ENCODE measurements at places on chromosomes 3 and 15.

- no peak for DNase-seq
These were observed 104.2 kb downstream of the FBXL22 start for GRCh38 chr15:63701365-63701764.

DNA sequence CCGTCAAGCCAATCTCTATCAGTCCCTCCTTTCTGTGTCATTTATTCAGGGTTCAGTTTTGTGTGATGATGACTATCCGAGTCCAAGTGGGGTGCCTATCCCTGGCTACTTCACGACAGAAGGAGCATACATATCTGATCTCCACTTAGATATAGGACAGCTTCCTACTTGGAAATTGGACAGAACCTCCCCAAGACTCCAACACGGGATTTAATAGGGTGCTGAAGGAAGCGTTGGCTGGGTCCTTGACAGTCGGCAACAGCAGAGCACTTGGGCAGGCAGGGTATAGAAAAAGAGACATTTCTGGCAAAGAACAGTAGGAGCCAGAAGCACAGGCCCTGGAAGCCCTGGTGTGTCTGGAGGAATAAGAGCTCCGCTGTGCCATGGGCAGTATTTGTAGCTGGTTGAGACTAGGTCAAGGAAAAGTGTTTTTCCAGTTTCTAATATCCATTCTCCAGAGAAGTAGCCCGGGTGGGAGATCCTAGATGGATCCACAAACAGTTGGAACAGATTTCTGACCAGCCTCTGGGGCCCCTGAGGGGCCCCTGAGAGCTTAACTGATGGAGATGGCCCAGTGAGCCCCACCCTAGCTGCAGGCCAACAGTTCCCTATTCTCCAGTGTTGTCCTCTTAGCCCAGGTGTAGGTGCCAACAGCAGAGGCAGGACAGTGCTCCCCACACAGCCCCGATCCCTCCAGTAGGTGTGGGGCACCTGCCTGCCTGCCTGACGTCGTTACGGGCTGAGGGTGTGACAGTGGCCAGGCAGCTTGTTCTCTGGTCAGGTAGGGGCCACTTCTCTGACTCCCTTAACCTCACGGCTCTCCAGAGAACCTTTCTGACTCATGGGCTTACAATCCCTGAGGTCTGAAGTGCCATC lies 130.8 kb downstream of the CHCHD6 start:
- DNase-seq, result no peak

DNA sequence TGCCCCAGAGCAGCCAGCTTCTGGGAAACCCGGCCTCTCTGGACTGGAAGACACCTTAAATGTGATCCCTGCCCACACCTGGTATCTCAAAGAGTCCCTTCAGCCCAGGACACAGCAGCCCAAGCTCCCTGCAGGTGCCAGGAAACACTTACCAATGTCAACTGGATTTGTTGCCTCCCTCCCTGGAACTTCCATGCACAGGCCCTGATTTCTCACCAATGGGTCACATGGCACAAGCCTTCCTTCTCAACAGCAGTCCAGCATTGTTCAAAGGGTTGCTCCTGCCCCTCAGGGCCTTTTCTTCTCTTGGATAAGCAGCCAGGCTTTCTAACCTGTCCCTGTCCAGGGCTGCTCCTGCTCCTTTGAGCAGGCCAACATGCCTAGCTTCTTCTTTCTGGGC lies 31.6 kb downstream of the ANP32A start:
- DNase-seq, result no peak

- DNase-seq, result peak; percentile 71
These were observed 6.3 kb upstream of the BHLHE40 start for GRCh38 chr3:4972652-4973643.

DNA sequence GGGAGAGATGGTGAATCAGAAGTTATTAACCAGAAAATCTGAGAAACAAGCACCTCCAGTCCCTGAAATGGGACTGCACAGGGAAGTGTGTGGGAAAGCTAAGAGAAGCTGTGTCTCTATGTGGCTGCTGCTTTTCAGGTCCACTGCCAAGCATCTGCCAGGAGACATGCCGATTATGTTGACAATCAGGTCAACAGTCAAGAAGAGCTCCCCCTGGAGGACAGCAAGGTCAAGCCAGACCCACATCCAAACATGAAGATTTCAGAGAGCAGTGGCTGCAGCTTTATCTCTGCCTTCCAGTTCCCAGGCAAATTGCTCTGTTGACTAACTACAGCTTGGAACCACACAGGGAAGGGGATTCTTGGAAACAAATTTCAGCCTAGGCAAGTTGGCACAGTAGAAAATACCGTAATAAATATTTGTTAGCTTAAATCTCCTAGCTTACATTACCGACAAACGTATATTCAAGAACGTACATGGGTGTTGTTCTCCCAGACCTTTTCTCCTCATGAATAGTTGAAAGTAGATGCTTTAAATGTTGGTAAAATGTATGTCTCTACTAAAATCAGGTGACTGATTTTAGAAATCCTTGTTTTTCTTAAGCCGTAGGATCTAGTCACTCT lies 394.5 kb upstream of the RARB start:
- peak; percentile 64 for DNase-seq

DNA sequence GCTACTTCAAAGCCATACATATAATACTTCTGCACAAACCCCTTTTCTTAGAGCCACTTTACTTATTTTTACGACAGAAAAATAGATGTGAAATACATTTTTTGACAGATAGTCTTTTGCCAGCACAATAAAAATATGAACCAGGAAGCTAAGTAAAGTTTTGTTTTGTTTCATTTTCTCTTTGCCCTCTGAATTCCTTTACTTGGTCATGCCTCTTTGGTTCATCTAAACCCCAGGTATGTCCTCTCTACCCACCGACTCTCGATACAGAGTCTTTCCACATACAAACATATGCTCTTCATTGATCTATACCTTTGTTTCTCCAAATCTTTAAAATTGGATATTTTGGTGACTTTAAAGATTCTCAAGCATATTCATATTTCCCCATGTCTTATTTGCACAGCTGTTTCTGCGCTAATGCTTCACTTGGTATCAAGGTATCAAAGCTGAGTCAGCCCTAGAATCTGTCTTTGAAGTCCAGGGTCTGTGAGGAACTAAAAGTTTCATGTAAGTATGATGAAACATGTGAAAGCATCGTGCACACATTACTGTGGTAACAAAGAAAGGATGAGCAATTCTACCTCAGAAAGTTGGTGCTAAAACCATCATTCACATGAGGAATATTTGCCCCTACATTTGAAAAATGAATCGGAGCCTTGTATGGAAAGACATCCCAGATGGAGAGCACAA lies 845.4 kb downstream of the NAALADL2 start:
- no peak for DNase-seq

- no peak for DNase-seq
These were observed 70.2 kb upstream of the WNT7A start for GRCh38 chr3:13950042-13950441.

DNA sequence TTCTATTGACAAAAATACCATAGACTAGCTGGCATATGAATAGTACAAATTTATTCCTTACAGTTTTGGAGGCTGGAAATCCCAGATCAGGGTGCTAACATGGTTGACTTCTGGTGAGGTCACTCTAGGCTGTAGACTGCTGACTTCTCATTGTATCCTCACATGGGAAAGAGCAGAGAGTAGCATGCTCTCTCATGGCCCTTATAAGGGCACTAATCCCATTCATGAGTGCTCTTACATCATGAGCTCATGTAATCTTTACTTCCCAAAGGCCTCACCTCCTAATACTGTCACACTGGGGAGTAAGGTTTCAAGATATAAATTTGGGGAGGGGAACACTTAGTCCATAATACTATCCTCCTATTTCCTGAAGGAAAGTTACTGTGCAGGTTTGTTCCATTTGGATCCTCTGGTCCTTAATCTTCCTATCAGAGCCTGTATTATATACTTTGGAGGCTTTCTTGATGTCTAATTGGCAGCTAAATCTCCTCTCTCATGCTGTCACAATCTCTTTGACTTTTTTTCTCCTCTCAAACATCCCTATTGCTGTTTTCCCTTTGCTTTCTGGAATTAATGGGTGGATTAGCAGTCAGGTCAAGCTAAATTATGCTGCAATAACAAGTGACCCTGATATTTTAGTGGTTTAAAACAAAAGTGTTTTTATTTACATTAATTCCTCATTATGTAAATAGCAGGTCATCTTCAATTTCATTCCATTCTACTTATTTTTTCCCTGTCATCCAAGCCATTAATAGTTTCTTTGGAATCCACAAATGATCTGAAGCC lies 23.1 kb upstream of the LEKR1 start:
- peak; percentile 17 for DNase-seq

DNA sequence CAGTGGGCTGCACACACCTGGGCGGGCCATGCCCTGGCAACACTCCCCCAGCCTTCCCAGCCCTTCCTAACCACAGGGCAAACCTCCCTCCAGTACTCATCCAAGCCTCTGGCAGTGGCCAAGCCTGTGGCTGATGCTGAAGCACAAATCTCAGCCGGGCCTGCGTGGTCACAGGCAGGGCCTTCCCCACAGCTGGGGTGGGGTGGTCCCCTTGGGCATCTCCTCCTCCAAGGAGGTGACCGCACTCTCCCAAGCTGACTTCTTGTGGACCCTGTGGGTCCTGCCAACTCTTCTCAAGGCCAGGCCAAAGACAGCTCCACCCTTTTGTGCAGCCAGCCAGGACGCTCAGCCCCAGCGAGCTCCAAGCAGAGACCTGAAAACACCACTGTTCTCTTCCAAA lies 21.4 kb downstream of the GRAMD2A start:
- DNase-seq, result no peak

- DNase-seq, result no peak
These were observed 11.1 kb upstream of the RPL29 start for GRCh38 chr3:52006820-52007133.

- no peak for DNase-seq
These were observed 435.9 kb downstream of the NR2F2 start for GRCh38 chr15:96766366-96766765.

DNA sequence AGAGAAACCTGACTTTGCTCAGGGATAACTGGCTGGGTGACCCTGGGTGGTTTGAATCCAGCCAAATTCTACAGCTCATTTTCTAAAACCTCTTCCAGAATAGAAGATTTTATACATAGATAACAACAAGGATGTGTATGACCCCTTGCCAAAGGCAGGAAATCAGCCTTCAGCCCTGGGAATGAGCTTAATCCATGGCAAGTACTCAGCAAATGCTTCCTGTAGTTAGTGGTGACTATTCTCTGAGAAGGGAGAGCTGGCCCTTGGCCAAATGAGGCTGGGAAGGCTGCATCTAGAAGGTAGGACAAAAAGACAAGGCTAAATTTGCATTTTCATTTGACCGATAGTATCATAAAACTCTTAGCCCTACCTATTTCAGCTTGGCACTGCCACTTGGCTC lies 4.6 kb upstream of the HACD3 start:
- DNase-seq, result no peak

- peak; percentile 23 for DNase-seq
These were observed 120.1 kb downstream of the RPL22L1 start for GRCh38 chr3:170749765-170750477.

DNA sequence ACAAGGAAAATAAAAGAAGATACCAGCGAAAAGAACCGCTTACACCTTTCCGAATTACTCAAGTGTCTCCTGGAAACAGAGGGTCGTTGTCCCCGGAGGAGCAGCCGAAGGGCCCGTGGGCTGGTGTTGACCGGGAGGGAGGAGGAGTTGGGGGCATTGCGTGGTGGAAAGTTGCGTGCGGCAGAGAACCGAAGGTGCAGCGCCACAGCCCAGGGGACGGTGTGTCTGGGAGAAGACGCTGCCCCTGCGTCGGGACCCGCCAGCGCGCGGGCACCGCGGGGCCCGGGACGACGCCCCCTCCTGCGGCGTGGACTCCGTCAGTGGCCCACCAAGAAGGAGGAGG lies 325 bp downstream of the ALCAM start:
- no peak for DNase-seq

- no peak for DNase-seq
These were observed 91.0 kb downstream of the SMAD3 start for GRCh38 chr15:67156426-67156825.

GRCh38 chr3:171790574-171790897 lies 19.7 kb downstream of the PLD1 start:
- no peak for DNase-seq

- no peak for DNase-seq
These were observed 111.0 kb downstream of the TPRG1 start for GRCh38 chr3:189282741-189283140.

DNA sequence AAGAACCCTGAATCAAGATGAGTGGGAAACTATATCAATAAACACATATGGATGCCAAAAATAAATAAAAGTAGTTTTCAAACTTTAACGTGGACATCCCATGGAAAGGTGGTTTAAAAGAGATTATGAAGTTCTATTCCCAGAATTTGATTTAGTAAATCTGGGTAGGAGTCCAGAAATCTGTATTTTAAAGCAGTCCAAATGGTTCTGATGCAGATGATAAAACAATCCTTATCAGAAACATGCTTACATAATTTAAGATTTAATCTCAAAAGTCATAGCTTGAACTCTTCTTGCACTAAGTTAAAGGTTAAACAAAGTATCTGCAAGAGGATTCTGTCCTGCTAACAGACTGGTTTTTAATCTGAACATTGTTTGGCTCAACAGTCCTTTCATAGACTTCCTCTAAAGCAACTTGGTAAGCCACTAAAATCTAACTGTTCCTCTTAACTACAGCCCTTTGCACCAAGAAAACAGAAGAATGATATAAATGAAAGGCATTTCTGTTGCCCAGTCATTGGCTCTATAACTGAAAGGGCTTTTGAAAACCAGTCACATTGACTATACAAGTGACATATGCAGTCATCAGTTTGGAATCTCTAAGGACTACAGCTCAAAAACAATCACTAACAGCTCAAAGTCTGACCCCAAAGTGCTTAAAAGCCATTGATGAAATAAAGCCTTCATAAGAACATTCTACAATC lies 23.4 kb upstream of the MAP4 start:
- peak; percentile 27 for DNase-seq

DNA sequence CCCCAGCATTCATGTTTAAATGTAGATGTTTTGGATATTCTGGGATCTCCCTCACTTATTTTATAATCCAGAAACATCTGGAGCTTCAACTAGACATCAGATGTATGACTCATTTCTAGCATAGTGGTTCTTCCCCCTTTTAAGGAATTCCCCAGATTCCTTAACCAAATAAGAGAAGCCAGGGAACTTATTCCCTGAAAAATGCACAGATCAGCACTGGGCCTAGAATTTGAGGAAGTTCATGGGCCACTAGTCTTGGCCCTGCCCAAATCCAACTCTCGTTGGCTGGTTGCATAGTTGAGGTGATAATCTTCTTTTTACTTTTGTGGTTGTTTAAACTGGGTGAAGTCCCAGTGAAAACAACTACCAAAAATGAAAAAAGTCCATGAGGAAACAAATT lies 20.4 kb downstream of the RARRES1 start:
- DNase-seq, result no peak

- DNase-seq, result no peak
These were observed 216.4 kb downstream of the TLE3 start for GRCh38 chr15:69881302-69881670.

Data from OCI-M1 (cell line).